Glomerular endothelial cell (primary cell): ENCODE measurements at places on chromosomes 6 and 20.

GRCh38 chr6:160058603-160059215 is 62.9 kb upstream of the SLC22A1 start:
- DNase-seq, result no peak

DNA sequence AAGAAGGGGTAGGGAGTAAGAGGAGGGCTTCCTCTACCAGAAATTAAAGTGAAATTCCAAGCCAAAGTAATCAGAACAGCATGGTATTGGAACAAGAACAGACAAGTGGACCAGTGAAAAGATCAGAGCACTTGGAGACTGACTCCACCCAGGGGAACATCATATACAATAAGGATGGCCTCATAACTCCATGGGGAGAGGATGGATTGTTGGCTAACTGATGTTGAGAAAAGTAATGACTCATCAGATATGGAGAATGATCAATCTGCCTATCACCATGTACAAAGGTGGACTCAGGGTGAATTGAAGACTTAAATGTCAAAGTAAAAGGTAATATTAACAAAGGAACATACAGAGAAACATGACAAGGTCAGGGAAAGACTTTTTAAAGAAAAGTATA is 12.8 kb downstream of the SLC22A3 start:
- DNase-seq, result no peak

DNA sequence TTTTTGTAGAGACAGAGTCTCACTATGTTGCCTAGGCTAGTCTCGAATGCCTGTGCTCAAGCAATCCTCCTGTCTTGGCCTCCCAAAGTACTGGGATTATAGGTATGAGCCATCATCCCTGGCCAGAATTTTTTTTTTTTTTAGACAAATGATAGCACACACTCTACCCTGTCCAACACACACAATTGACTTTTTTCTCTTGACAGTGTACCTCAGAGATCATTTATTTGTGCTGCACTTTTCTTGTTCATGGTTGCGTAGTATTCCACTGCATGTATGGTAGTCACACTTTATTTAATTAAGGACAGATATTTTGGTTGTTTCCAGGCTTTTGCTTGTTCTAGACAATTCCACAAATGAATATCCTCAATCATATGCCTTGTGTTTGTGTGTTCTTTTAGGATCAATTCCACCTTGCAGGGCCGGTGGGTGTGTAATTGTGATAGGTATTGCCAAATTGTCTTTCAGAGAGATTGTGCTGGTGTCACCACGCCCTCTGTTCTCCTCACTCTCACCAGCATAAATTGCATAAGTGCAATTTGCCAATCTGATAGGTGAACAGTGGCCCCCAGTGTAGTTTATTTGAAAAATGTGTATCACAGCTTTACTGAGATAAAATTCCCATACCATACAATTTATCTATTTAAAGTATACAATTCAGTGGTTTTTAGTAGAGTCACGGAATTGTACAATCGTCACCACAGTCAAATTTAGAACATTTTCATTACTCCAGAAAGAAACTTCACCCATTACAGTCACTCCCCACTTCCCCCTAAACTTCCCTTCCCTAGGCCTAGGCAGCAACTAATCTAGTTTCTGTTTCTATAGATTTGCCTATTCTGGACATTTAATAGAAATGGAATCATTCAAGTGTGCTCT is 20.1 kb downstream of the SRC start:
- DNase-seq, result no peak

DNA sequence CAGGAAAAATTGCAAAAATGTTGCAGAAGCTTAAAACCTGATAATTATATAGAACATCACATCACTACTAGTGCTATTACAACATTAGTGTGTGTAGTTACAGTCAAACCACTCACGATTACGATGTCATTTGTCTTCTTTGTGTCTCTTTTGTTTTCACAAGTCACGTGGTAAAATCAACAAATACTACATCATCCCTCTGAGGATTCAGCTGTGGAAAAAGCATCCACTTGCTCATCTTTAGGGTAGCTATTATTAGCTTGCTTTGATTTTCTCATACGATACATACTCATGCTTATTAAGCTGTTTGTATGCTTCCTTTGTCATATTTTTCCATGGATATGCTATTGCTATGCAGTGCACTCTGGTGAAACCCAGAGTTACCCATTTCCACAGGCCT is 22.2 kb upstream of the ATXN1 start:
- no peak for DNase-seq

- no peak for DNase-seq
Measured at GRCh38 chr6:137625808-137626207, 131.6 kb upstream of the OLIG3 start.

DNA sequence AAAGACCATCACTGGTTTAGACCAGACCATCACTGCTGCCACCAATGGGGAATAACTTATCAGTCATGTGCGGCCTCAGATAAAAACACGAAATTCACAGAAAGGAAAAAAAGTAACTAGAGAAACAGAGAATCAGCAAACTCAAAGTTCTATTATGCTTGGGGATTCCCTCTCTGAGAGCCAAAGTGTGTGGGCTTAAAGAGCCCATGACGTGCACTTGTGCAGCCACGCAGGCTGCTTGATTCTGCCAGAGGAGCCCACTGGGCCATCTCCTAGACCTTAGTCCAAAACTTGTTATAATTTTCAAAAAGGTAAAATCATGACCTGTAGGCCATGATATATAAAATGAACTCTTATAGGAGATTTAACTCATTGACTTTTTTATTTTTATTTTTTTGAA is 15.2 kb downstream of the RAB44 start:
- no peak for DNase-seq

DNA sequence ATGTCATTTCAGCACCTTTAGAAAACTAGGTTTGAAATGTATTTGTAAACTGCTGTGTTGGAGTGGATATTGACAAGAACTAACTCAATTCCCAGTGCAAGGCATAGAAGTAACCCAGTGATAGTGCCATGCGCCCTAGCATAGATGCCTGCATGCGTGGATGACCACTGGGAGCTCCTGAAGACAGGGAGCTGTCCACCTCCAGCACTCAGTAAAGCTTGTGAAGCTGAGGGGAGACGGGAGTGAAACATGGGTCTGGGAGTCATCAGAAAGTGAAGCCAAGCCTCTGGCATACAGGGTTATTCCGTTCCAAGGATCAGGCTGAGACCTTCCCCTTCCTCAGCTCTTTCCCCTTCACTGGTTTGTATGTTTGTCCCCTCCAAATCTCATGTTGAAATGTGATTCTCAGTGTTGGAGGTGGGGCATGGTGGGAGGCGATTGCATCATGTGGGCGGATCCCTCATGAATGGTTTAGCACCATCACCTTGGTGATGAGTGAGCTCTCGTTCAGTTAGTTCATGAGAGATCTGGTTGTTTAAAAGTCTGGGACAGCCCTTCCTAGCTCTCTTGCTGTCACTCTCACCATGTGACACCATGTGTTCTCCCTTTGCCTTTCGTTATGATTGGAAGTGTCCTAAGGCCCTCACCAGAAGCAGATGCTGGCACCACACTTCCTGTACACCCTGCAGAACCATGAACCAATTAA is 146.5 kb upstream of the FERMT1 start:
- no peak for DNase-seq

- DNase-seq, result no peak
Measured at GRCh38 chr6:43172104-43173007, 1.3 kb downstream of the SRF start.

- DNase-seq, result no peak
Measured at GRCh38 chr6:73107016-73107415, 118.3 kb downstream of the KHDC1L start.

DNA sequence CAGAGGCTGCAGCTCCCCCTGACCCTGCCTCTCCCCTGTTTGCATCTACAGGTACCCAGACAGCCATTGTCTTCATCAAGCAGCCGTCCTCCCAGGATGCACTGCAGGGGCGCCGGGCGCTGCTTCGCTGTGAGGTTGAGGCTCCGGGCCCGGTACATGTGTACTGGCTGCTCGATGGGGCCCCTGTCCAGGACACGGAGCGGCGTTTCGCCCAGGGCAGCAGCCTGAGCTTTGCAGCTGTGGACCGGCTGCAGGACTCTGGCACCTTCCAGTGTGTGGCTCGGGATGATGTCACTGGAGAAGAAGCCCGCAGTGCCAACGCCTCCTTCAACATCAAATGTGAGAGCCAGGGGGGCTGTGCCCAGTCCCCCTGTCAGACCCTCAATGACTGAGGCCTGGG is 42.1 kb upstream of the SRF start:
- no peak for DNase-seq

DNA sequence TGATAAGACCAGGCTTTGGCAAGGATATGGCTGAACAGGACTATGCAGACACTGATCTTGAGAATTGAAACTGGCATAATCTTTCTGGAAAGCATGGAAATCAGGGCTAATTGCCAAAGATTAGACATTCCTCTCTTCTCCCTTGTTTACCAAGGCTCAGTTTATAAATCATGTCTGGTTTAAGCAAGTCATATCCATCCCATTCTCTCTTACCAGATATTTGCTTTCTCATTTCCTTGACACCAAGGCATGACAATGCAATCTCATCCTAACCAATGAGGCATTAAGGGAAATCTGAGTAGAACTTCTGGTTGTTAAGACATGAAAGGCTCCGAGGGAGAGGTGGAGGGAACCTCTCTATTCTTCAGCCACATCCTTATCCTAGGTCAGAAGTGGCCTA is 110.3 kb upstream of the CEP85L start:
- DNase-seq, result no peak

- DNase-seq, result no peak
Measured at GRCh38 chr6:48671505-48671904, 560.5 kb upstream of the PTCHD4 start.

GRCh38 chr6:33419580-33420490 is at the start of gene SYNGAP1:
Gene SYNGAP1, plus strand, starts transcription at chr6:33420065. Its CDS starts 200 bp downstream, at chr6:33420265.
- no peak for DNase-seq

DNA sequence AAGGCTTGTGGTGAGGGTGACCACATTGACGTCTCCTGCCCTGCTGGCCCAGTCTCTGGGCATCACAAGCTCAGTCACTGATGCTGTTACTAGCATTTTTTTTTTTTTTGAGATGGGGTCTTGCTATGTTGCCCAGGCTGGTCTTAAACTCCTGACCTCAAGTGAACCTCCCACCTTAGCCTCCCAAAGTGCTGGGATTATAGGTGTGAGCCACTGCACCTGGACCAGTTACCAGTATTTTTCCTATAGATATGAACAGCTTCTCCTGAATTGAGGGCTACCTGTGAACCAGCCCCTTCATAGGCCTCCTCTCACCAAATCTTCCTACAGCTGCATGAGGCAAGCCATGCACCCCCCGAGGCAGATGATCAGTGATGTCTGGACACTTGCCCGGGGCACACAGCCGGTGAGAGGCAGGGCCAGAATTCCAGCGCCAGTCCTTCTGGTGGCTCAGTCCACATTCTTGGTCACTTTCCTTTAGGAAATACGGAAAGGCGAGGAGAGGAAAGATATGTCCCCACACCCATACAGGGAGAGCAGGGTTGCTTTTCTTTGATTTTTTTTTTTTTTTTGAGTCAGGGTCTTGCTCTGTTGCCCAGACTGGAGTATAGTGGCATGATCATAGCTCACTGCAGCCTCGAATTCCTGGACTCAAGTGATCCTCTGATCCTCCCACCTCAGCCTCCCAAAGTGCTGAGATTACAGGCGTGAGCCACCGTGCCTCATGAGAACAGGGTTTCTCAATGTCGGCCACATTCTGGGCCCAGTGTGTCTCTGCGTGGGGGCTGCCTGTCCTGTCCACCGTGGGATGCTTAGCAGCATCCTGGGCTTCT is 50.7 kb downstream of the UBE2V1 start:
- DNase-seq, result no peak

DNA sequence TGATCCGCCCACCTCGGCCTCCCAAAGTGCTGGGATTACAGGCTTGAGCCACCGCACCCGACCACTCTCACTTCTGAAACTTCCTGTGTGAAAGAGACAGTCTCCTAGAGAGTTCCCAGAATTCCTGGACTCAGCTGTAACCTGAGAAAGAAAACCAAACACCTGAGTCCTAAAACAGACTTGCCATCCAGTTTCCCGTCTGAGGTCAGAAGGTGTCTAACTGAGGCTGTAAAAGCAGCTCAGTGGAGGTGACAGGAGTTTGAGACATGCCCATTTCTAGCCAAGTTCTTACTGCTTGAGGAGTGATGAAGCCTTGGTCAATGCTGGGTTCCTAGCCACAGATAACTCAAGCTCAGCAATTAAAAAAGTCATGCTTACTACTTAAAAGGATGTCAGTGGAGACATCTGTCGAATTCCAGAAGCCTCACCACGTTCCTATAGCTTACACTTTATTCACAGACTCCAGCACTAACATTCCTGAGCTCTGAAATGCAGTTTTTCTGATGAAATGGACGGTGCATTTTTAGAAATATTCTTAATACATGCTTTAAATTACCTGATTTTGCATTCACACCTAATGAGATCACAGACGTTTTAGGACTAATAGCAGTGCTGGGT is 6.1 kb downstream of the UQCC2 start:
- DNase-seq, result no peak

GRCh38 chr6:157093536-157093935 is 229.8 kb downstream of the TMEM242 start:
- DNase-seq, result no peak

GRCh38 chr20:25486377-25486776 is 78.9 kb downstream of the GINS1 start:
- no peak for DNase-seq

DNA sequence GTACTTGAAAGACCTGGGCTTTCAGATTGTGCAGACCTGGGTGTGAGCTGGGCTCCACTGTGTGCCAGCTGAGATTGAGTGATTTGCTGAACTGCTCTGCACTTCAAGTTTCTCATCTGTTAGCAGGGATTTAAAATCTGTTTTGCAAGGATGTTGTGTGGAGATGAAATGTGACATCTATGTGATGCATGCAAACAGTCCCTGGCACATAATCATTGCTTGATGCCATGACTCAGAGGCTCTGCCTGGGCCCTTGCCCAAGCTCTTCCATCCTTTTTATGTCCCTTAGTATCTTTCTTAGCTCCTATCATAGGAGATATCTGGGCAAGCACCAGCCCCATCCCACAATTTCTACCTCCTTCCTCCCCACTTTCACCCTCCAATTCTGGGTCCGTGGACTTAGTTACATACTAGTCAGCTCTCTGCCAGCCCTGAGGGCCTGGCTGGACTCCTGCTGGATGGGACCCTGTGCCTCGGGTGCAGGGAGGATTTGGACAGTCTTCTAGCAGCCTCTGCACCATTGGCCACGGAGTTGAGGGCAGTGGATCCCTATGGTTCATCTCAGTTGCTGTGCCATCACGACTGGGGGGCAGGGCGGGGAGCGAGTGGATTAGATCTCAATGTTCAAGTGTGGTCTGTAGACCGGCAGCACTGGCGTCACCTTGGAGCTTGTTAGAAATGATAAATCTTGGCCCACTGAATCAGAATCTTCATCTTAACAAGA is 103.6 kb downstream of the MAP3K7 start:
- no peak for DNase-seq

GRCh38 chr20:8147476-8147875 is 15.4 kb downstream of the PLCB1 start:
- DNase-seq, result no peak
